Chondrocyte (in vitro differentiated cells): ENCODE measurements at places on chromosomes 3 and 15.

GRCh38 chr3:3800080-3800455 is 837 bp downstream of the LRRN1 start:
- DNase-seq = no peak

- DNase-seq = no peak
Observed at GRCh38 chr3:2153053-2153452, 54.4 kb downstream of the CNTN4 start.

GRCh38 chr3:4983739-4984510 is 4.7 kb downstream of the BHLHE40 start:
- DNase-seq = no peak

- no peak for DNase-seq
Observed at GRCh38 chr3:107209302-107209990, 167.8 kb upstream of the CCDC54 start.

GRCh38 chr3:16536996-16537395 is 23.5 kb upstream of the RFTN1 start:
- DNase-seq = no peak

- DNase-seq = no peak
Observed at GRCh38 chr3:72255191-72255590, 470.2 kb upstream of the PROK2 start.

DNA sequence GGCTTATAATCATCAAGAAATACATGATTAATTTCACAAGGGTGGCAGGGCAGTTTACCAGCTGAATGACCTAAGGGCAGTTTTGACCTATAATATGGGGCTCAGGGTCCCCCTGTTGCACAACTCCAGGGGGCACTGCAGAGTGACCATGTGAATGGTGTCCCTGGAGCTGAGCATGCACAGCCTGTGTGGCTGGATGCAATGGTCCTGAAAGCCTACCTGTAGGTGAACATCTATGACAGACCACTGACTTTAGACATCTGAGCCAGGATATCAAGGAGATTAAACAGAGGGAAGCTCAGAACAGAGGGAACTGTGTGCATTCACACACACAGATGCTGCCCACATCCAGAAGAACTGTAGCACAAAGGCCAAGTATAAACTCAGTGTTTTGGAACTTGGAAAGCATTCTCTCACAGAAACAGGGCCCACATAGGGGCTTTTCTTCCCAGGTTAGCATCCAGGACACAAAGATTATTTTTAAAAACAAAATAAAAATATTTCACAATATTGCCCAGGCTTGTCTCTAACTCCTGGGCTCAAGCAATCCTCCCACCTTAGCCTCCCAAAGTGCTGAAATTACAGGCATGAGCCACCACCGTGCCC is 7.8 kb upstream of the SLC6A11 start:
- DNase-seq = no peak

DNA sequence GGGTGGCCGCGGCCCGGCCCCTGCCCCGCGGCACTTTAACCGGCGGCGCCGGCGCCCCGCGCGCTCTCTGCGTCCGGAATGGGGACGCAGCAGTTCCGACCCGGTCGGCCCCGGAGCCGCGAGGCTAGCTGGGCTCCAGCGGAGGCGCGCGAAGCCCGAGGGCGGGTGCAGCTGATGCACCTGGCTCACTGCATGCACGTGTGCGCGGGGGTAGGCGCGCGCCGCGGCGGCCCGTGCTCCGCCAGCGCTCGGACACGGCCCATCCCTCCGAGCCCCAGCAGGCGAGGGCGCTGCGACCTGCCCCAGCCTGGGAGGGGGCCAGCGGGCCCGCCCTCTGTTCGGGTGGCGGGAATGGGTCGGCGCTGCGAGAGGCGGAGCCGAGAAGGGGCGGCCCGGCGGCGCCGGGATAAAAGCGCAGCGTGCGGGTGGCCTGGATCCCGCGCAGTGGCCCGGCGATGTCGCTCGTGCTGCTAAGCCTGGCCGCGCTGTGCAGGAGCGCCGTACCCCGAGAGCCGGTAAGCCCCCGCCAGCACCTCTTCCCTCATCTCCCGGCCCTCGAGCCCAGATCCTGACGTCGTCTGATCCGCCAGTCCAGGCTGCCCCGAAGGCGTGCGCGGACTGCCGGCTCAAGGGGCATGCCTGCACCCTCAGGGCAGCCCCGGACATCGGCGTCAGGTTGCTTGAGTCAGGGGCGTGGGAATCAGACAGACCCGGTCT is at the start of the genes CHDH and IL17RB:
CHDH (minus strand) TSS at position 286 of the 717 bp plus-strand sequence. CDS start 22,411 bp downstream, outside the sequence.
IL17RB (plus strand) TSS at position 435 of the 717 bp plus-strand sequence; CDS start at position 456, 21 bp downstream.
- no peak for DNase-seq

DNA sequence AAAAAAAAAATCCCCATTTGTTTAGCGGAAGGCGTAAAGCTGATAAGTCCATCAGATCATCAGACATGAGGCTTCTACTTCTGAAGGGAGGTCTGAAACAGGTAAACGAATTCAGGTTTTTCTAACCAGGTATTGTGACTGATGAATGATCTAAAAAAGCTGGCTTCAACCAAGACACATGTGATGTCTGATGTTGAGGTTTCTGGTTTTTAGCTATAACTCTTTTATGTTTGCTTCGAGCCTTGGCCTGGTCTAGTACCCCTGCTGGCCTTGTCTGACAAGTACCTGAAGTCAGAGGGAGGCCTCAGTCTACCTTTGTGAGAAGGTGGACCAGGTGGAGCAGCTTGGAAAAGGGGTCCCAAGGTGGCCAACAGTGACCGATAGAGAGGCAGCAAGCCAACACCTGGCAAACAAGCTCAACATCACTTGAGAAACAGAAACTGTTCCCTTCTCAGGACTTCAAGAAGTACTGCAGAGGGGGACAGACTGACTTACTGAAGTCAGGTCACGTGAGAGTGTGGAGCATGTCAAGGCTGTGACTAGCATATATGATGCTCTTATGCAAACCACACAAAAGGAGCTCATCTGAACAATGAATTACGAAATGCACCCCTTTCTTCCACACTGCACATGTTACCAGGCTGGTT is 33.0 kb upstream of the CA12 start:
- DNase-seq = no peak

- no peak for DNase-seq
Observed at GRCh38 chr3:187770224-187770623, 25.0 kb upstream of the BCL6 start.

DNA sequence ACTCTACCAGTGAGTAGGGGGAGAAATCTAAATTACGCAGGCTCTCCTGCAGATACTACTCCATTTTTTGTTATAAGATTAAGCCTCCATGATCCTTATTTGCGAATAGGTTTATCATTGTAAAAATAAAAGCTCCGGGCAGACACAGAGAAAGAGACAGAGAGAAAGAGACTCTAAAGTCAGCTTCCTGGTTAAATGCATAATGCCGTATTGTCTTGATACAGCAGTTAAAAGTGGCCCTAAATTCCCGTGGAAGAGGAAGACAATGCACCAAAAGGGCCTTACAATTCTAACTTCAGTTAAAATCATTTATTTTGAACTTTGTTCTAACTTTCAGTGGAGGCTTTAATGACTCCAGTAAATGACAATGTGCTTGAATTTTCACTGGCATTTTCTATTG is 98.3 kb downstream of the SLC9A9 start:
- DNase-seq = no peak

DNA sequence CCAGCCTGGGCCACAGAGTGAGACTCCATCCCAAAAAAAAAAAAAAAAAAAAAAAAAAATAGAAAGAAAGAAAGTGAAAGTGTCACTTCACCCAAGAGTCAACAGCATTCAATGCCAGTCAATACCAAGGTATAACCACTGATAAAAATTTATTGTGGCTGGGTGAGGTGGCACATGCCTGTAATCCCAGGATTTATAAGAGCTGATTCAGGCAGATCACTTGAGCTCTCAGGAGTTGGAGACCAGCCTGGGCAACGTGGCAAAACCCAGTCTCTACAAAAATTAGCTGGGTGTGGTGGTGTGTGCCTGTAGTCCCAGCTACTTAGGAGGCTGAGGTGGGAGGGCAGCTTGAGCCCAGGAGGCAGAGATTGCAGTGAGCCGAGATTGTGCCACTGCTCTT is 46.5 kb upstream of the PIK3CB start:
- no peak for DNase-seq

- DNase-seq = no peak
Observed at GRCh38 chr3:174072675-174073074, 675.1 kb downstream of the NLGN1 start.

DNA sequence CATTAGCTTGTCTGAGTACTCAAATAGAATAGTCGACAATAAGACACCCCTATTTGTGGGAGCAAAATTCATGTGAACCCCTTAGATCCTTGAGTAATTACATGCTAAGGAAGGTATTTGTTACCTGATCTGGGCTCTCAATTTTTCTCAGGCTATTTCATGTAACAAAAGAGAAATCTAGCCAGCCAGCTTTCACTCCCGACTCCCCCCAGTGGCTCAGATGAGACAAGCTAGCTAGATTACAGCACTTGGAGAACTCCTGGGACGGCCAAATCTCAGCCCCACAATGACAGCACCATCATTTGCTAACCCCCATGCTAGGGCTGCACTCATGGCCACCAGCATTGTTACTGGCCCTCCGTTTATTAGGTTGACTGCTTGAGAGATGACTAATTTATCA is 41.3 kb downstream of the GLDN start:
- DNase-seq = no peak

DNA sequence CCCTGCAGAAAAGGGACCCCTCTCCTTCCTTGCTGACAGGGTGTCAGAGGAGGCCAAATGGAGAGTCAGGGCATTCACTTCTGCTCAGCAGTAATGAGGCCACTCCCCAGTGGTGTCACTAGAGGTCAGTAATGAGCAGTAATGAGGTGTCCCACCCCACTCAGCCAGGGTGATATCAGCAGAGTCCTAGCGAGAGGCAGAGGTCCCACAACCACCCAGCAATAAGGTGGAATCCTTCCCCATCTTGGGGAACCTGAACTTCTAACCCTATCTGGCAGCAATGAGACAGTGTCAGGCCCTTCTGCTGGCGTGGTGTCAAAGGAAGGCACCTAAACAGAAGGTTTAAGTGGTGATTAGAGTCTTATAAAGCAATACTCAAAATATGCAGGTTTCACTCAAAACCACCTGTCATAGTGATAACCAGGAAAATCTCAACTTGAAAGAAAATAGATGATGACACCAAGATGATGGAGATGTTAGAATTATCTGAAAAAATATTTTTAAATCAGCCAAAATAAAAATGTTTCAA is 12.9 kb downstream of the OCA2 start:
- no peak for DNase-seq

DNA sequence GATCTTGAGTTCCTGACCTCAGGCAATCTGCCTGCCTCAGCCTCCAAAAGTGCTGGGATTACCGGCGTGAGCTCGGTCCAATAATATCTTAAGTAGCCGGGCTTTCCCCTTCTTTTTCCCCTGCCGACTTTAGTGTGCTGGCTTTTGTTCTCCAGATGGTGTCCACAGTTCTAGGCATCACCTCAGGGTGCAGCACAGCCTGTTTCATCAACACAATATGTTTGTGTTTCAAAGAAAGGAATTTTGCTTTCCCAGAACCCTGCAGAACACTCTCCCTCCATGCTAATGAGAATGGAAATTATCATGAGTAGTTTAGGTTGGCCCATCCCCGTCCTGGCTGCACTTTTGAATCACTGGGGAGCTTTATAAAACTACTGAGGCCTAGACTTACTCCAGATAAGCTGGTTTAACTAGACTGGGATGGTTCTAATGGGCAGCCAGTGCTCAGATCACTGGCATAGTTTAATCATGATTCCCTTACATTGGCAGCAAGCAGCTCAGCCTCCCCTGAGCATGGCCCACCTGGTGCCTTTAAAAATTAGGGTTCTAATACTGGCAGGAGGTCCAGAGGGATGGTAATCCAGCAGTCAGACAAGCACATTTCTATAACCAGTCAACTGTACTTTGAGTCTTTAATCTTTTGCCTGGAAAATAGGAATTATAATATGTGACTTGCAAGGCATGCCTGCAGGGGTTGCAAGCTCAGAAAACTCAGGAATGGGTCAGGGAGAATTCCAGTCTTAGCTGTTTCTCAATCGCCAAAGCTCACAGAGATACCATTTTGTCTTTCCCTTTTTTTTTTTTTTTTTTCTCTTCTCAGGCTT is 127.6 kb upstream of the RASGRP1 start:
- no peak for DNase-seq

- DNase-seq = peak; percentile 33
Observed at GRCh38 chr15:78977091-78977571, 32.3 kb upstream of the CTSH start.

GRCh38 chr15:36005542-36005941 is 459.6 kb upstream of the DPH6 start:
- no peak for DNase-seq

- DNase-seq = no peak
Observed at GRCh38 chr3:171283848-171284222, 176.4 kb downstream of the TNIK start.

GRCh38 chr3:135147657-135148056 is 352.6 kb downstream of the EPHB1 start:
- DNase-seq = no peak

GRCh38 chr15:90038632-90039095 is 37.5 kb downstream of the ZNF710 start:
- DNase-seq = no peak

GRCh38 chr3:183698318-183698751 is 738 bp downstream of the YEATS2 start:
- DNase-seq = no peak

GRCh38 chr3:64625381-64625780 is 62.4 kb downstream of the ADAMTS9 start:
- DNase-seq = no peak

DNA sequence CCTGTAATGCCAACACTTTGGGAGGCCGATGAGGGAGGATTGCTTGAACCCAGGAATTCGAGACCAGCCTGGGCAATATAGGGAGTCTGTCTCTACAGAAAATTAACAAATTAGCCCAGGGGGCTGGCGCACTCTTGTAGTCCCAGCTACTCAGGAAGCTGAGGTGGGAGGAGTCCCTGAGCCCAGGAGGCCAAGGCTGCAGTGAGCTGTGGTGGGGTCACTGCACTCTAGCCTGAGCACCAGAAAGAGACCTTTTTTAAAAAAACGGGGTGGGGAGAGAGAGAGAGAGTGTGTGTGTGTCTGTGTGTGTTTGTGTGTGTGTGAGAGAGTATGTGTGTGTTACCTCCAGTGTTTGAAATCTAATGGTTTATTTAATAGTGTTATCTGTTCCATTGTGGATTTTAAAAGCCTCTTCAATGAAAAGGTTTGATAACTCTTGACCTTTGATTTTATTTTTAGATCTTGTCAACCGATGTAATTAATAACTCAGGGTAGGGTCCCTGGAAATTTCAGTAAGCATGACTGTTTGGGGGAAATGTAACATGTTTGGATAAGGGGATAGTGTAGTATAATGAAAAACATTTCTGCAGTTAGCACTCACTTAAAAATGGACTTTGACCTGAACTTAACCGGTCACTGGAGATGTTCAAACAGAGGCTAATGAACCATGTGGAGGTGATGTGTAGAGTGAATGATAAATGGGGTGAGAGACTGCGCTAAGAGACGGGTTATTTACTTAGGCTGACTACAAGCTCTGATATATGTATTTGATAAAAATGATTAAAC is 29.7 kb downstream of the LRCH3 start:
- no peak for DNase-seq

GRCh38 chr3:173893835-173894234 is 496.3 kb downstream of the NLGN1 start:
- no peak for DNase-seq
